ENCODE measurements at places on chromosomes 1 and 21. TPM values are rescaled to one million over a fixed set of nuclear protein-coding genes. Genes with fewer than 3 reads are reported as not detected.
A peak's percentile ranks its signal among the peaks of the same experiment; 100 is the strongest.

- H3K27me3 ChIP-seq, result no peaks in the 10 kb centered on the region
- H3K36me3 ChIP-seq, result no peaks in the 10 kb centered on the region
- H3K4me1 ChIP-seq, result no peaks in the 10 kb centered on the region
- no peak overlapping the region for H3K27ac ChIP-seq
- DNase-seq, result no peak
Observed at GRCh38 chr1:213572912-213573647, 414.7 kb upstream of the PROX1 start.

- no peaks in the 10 kb centered on the region for H3K27me3 ChIP-seq
- no peaks in the 10 kb centered on the region for H3K36me3 ChIP-seq
- H3K4me3 ChIP-seq, result no peak overlapping the region
- H3K27ac ChIP-seq, result no peak overlapping the region
- no peaks in the 10 kb centered on the region for H3K4me1 ChIP-seq
Observed at GRCh38 chr1:90879281-90879680, 142.6 kb downstream of the ZNF644 start.

DNA sequence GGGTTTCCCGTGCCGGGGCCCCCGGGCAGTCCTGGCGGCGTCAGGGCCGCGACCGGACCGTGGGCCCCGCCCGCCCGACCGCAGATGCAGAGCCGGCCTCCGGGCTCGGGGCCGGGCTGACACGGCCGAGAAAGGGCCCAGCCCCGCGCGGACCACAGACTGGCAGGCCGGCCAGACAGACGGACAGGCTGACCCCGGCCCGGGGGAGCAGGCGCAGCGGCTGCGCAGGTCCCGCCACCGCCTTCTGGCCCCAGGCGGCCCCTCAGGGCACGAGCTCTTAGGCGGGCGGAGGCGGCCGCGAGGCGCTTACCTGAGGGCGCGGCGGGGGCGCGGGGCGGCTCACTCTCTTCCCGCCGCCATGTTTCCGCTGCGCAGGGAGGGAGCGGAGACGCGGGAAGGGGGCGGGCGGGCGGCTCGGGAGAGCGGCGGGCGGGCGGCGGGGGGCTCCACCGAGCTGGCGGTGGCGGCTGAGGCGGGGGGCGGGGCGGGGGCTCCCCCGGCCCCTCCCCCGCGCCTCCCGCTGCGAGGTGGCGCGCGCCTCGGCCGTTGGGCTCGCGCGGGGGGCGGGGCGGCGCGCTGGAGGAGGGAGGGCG lies at the start of gene SCMH1:
Gene SCMH1, minus strand, starts transcription at position 558 of the 593 bp plus-strand sequence. CDS start 56,173 bp downstream, outside the sequence.
- H3K4me1 ChIP-seq, result peaks cover 9% of the 10 kb centered on the region
- peak within 1 kb of the TSS; percentile 99 for H3K27ac ChIP-seq
- peak; percentile 49 for DNase-seq
- peak within 1 kb of the TSS; percentile 84 for H3K4me3 ChIP-seq
- no peaks in the 10 kb centered on the region for H3K27me3 ChIP-seq

DNA sequence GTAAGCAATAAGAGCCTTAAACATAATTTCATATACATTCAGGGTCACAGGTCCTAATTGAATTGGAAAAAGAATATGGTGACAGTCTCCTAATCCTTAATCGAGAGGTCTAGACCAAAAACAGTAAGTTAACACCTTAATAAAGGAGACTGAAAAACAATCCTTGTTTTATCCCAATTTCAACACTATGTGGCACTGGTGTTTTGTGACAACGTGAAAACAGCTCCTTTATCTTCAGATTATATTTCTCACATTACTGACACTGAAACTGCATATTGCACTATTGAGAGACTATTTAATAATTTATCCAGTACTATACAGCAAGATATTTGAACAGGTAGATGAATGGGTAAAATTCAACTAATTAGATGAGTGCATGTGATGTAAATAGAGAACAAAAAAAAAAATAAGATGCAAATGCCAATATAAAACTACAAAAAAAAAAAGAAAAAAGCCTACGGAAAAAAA lies 34.1 kb downstream of the TP53BP2 start:
- H3K36me3 ChIP-seq, result no peaks in the 10 kb centered on the region
- DNase-seq, result no peak
- H3K4me1 ChIP-seq, result peaks cover 5% of the 10 kb centered on the region
- H3K27me3 ChIP-seq, result no peaks in the 10 kb centered on the region

DNA sequence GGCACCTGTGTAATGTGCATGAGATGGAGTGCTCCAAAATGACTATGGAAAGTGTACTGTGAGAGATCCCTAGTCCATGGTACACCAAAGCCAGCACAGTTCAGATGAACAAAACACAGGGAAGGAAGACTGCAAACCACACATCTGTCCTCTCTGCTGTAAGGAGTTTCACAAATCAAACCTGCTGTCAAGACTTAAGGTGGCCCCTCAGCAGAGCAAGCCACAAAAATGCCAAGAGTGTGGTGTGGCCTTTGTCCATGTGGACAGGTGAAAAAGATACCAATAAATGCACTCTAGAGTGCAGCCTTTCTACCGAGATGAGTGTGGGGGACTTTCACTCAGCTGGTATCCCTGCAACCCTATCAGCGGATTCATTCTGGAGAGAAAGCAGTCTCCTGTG lies 12.9 kb downstream of the ZNF648 start:
- H3K36me3 ChIP-seq, result no peaks in the 10 kb centered on the region
- H3K27me3 ChIP-seq, result no peaks in the 10 kb centered on the region
- DNase-seq, result no peak
- no peak overlapping the region for H3K4me3 ChIP-seq

DNA sequence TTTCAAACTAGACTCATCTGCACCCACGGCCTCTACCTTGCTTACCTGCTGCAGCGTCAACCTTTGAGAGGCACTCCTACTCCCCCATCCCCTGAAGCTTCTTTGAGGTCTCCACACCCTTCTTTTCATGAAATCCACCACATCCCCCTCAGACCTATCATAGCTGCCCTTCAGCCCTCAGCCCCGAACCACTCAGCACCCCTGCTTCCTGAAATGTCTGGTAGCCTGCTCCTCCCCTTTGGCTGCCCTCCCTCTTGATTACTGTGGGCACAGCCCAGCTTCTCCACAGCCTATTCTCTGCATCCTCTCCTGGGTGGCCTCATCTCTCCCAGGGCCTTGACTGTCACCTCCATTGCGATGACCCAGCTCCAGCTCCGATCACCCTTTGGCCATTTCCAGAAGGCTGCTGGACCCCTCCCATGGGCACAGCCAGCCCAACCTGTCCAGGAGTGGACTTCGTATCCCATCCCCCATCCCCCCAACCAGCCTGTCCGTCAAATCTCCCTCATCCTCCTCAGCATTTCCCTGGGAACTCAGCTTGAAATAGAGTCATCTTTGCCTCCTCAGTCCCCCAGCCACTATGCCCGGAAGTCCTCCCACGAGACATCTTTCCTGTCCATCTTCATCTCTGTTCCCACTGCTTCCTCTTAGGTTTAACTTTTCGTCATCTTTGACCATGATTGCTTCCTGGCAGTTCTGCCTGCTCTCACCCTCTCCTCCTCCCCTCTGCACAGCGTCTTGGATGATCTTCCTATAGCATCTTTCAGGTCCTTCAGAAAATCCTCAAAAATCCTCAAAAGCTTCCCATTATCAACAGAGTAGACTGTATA lies 6.1 kb upstream of the ADORA1 start:
- no peak overlapping the region for H3K27ac ChIP-seq
- H3K36me3 ChIP-seq, result no peaks in the 10 kb centered on the region
- DNase-seq, result no peak
- no peaks in the 10 kb centered on the region for H3K27me3 ChIP-seq
- H3K4me3 ChIP-seq, result no peak overlapping the region
- H3K4me1 ChIP-seq, result peaks cover 27% of the 10 kb centered on the region

DNA sequence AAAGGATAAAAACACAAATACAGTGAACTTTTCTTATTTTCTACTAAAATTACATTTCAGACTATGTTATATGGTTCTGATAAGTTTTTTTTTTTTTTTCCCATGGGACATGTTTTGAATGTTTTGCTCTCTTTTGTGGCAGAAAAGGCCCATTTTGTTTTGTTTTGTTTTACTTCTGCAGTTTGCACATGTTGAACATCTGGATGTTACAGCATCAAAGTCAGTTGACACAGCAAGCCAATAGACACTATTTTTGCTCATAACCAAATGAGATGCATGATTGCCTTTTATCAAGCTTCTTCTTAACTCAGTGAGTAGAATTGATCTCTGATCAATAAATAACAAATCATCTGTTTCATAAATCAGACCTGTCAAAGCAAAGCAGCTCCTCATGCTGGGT lies 904.2 kb downstream of the ADGRL2 start:
- no peak overlapping the region for H3K4me3 ChIP-seq
- no peaks in the 10 kb centered on the region for H3K36me3 ChIP-seq
- no peak for DNase-seq
- H3K27me3 ChIP-seq, result no peaks in the 10 kb centered on the region
- H3K27ac ChIP-seq, result no peak overlapping the region

- no peak overlapping the region for H3K4me3 ChIP-seq
- no peaks in the 10 kb centered on the region for H3K27me3 ChIP-seq
- no peak overlapping the region for H3K27ac ChIP-seq
- no peaks in the 10 kb centered on the region for H3K4me1 ChIP-seq
- no peak for DNase-seq
- no peaks in the 10 kb centered on the region for H3K36me3 ChIP-seq
Observed at GRCh38 chr1:7005762-7006161, 220.5 kb downstream of the CAMTA1 start.

GRCh38 chr1:157233131-157233530 lies 94.9 kb upstream of the ETV3 start:
- H3K27ac ChIP-seq, result no peak overlapping the region
- DNase-seq, result no peak
- peaks cover 27% of the 10 kb centered on the region for H3K4me1 ChIP-seq
- H3K27me3 ChIP-seq, result no peaks in the 10 kb centered on the region

DNA sequence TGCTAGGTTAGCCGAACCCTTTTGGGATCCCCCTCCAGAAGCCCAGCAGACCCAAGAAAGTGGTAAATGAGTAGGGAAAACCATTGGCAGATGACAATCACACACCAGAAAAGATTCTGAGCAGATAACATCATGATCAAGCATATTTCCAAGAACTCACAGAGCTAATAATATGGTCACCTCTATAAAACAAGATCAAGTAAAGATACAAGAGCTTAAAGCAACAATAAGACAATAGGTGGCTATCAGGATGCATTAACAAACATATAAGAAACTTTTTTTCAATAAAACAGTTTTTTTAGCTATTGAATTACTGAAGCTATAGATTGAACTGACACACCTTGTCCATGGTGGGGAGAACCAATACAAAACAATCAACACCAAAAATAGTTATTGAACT lies 29.0 kb downstream of the UBASH3A start:
- H3K4me3 ChIP-seq, result no peak overlapping the region
- no peaks in the 10 kb centered on the region for H3K4me1 ChIP-seq
- no peak overlapping the region for H3K27ac ChIP-seq
- H3K27me3 ChIP-seq, result no peaks in the 10 kb centered on the region

- H3K4me3 ChIP-seq, result no peak overlapping the region
- DNase-seq, result peak; percentile 13
- peaks cover 22% of the 10 kb centered on the region for H3K4me1 ChIP-seq
- no peaks in the 10 kb centered on the region for H3K27me3 ChIP-seq
Observed at GRCh38 chr1:230172016-230172537, 105.0 kb downstream of the GALNT2 start.

GRCh38 chr1:202047977-202048376 lies 37.6 kb downstream of the ELF3 start:
- DNase-seq, result no peak
- no peaks in the 10 kb centered on the region for H3K4me1 ChIP-seq
- no peak overlapping the region for H3K4me3 ChIP-seq
- H3K36me3 ChIP-seq, result no peaks in the 10 kb centered on the region
- H3K27ac ChIP-seq, result no peak overlapping the region
- H3K27me3 ChIP-seq, result no peaks in the 10 kb centered on the region

DNA sequence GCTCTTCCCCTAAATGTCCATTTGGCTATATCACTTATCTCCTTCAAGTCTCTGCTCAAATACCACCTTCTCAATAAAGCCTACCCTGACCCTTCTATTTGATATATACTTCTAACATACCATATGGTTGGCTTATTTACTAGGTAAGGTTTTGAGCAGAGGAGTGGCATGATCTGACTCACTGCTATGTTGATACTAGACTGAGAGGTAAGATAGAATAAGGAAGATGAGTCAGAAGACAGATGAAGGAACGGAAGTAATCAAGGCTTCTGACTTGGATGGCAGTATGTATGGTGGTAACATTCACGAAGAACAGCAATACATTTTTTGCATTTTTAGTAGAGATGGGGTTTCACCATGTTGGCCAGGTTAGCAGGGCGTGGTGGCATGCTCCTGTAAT lies 4.8 kb upstream of the HRNR start:
- no peak for DNase-seq
- no peak overlapping the region for H3K4me3 ChIP-seq
- H3K36me3 ChIP-seq, result no peaks in the 10 kb centered on the region
- H3K27ac ChIP-seq, result no peak overlapping the region

- H3K27me3 ChIP-seq, result no peaks in the 10 kb centered on the region
- no peaks in the 10 kb centered on the region for H3K4me1 ChIP-seq
- H3K4me3 ChIP-seq, result no peak overlapping the region
- H3K36me3 ChIP-seq, result no peaks in the 10 kb centered on the region
- no peak for DNase-seq
Observed at GRCh38 chr1:2038229-2038628, 12.0 kb upstream of the PRKCZ start.

- no peaks in the 10 kb centered on the region for H3K4me1 ChIP-seq
- no peak for DNase-seq
- no peak overlapping the region for H3K27ac ChIP-seq
- no peaks in the 10 kb centered on the region for H3K36me3 ChIP-seq
- H3K4me3 ChIP-seq, result no peak overlapping the region
Observed at GRCh38 chr1:28301368-28302174, 27.3 kb upstream of the MED18 start.

- H3K27me3 ChIP-seq, result no peaks in the 10 kb centered on the region
- DNase-seq, result no peak
- no peaks in the 10 kb centered on the region for H3K4me1 ChIP-seq
- H3K36me3 ChIP-seq, result no peaks in the 10 kb centered on the region
- no peak overlapping the region for H3K27ac ChIP-seq
- no peak overlapping the region for H3K4me3 ChIP-seq
Observed at GRCh38 chr1:245530937-245531336, 376.2 kb downstream of the KIF26B start.

GRCh38 chr1:84722794-84723193 lies 32.5 kb upstream of the SSX2IP start:
- DNase-seq, result no peak
- H3K27ac ChIP-seq, result no peak overlapping the region
- peaks cover 18% of the 10 kb centered on the region for H3K4me1 ChIP-seq
- no peaks in the 10 kb centered on the region for H3K27me3 ChIP-seq
- no peak overlapping the region for H3K4me3 ChIP-seq
- no peaks in the 10 kb centered on the region for H3K36me3 ChIP-seq

- DNase-seq, result no peak
- no peak overlapping the region for H3K4me3 ChIP-seq
- H3K27me3 ChIP-seq, result no peaks in the 10 kb centered on the region
- H3K4me1 ChIP-seq, result peaks cover 15% of the 10 kb centered on the region
- H3K36me3 ChIP-seq, result no peaks in the 10 kb centered on the region
Observed at GRCh38 chr1:24737368-24738117, 7.7 kb upstream of the CLIC4 start.

ZNF593OS gene
- 0.62 TPM for polyA plus RNA-seq

RGS4 gene
- polyA plus RNA-seq, result 8.9 TPM

ANGPTL3 gene
- 0.25 TPM for polyA plus RNA-seq

AGBL4 gene
- polyA plus RNA-seq, result 3.3 TPM

SPRR2F gene
- 21.6 TPM for polyA plus RNA-seq

SPSB1 gene
- 19.8 TPM for polyA plus RNA-seq

RBM11 gene
- polyA plus RNA-seq, result 10.2 TPM

Measured in testis (tissue), 5 donors.